Esophagus squamous epithelium (tissue), 5 donors: ENCODE measurements at places on chromosomes 7 and 10.

GRCh38 chr10:77463499-77463898 lies 174.1 kb downstream of the KCNMA1 start:
- DNase-seq, result no peak

DNA sequence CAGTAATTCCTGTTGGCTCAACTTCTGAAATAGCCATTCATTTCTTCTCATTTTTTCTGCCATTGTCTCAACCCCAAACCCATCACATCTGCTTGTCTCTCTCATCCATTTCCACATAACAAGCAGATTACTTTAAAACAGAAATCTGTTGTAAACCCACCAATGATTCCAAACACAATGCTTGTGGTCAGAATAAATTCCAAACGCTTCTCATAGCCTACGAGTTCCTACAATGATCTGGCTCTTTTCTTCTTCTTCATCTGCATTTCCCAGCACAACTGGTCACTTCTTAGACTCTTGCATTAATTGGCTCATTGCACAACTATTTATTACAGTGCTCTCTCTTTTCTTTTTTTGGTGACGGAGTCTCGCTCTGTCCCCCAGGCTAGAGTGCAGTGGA lies 364.1 kb downstream of the GATA3 start:
- no peak for DNase-seq

DNA sequence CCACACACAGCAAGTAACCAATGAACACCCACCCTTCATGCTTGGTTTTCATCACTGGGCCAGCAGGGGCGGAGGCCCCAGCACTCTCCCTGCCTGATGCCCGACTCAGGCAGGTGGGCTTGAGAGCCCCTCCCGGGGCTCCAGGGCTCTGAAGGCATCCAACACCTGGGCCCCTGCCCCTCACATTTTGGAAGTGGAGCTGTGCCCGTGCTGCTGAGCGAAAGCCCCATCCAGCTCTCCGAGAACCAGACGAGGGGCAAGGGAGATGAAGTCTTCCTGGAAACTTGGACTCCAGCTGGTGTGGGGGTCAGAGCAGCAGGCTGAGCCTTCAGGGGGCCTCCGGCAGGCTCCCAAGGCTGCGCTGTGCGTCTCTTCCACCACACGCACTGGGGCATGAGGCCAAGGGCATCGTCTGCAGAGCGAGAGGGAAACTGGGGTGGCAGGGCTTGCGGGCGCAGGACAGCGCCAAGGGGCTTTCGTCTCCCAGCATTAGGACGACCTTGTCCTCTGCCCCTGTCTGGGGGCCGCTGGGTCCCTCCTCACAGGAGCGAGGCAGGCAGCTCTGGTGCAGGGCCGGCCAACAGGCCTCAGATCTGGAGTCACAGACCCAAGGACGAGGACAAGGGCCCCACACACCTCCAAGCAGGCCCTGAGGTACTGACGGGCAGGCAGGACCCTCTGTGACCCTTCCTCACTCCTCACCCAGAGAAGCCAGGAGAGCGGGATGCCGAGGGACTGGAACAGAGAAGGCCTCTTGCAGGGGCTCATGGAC lies 108.3 kb upstream of the FAM20C start:
- no peak for DNase-seq

- DNase-seq, result no peak
These were observed 62.2 kb downstream of the XPNPEP1 start for GRCh38 chr10:109861081-109861480.

DNA sequence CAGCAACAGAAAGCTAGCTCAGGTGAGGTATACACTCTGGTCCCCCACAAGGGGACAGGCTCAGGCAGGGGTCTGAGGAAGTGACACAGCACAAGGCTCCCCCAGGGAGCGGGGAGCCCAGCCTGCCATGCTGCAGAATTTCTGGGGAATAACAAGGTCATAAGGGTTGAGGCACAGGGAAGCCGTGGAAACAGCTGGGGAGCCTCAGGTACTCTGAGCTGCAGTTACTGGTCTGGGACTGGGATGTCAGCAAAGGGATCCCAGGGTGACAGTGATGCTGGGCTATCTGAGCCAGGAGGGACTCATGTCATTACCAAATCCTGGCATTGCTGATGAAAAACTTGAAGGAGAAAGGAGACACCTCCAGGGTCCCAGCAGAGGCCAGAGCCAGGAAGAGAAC lies 64.4 kb upstream of the NANOS1 start:
- DNase-seq, result no peak

DNA sequence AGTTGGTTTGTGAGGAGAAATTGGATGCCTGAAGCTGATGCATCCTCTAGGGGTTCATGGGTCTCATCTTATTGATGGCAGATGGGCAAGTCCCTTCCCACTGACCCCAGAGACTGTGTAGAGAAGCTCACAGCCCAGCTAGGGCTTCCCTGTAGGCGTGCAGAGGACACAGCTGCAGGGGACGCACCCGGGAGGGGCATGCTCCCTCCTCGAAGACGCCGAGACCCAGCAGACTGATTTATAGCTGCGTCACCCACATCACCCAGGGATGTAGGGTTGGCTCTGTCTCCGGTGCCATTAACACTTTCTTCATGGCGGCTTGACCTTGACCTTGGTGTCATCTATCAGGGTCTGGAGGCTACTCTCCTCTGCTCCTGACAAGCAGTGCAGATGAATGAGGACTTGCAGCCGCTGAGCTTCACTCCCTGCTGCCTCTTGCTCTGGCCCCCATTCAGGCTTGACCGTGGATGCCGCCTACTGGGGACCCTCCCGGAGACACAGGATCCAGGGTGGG lies 549.7 kb downstream of the TCERG1L start:
- DNase-seq, result no peak

GRCh38 chr7:44757311-44757710 lies 8.7 kb downstream of the ZMIZ2 start:
- no peak for DNase-seq

GRCh38 chr7:490461-491291 lies 29.0 kb downstream of the PDGFA start:
- DNase-seq, result no peak

DNA sequence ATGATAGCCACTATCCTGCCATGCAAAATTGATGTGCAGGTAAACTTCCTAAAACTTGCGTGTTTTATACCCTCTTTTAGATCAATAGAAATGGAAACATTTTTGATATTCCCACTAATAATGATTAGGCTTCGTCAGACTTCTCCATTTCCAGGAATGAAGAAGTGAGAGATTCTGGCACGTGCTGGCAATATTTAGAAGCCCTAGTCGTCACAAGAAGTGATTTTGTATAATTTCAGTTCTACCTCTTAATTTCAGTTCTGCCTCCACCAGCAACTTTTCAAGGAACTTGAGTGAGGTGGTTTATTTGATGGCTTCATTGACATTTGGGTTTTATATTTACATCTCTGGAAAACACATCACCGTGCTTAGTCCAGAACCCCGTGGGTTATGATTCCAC lies 61.9 kb downstream of the MRC1 start:
- no peak for DNase-seq

DNA sequence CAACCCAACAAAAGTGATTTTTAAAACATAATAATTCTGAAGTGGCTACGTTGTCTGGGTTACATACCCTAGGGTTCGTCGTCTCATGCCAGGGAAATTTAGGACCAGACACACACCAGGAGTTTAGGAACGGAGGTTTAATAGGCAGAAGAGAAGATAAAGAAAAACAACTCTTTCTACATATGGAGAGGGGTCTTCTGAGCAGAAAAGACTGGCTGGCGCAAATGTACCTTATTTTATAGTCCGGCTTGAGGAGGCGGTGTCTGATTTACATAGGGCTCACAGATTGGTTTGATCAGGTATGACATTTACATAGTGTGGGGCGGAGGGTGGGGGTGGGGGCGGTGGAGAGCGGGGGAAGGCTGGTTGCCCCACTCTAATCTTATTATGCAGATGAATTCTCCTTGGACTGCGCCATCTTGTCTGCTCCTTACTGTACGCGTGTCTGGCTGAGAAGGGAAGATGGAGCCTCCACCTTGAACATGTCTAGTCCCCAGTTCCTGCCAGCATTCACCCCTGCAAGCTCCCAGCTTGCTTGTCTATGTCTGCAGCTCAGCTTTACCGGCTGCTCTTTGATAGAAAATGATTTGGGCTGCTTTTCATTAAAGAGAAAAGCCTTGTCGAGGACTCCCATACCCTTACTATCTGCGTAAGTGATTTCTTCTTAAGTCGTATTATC lies 98.7 kb downstream of the RALA start:
- no peak for DNase-seq

DNA sequence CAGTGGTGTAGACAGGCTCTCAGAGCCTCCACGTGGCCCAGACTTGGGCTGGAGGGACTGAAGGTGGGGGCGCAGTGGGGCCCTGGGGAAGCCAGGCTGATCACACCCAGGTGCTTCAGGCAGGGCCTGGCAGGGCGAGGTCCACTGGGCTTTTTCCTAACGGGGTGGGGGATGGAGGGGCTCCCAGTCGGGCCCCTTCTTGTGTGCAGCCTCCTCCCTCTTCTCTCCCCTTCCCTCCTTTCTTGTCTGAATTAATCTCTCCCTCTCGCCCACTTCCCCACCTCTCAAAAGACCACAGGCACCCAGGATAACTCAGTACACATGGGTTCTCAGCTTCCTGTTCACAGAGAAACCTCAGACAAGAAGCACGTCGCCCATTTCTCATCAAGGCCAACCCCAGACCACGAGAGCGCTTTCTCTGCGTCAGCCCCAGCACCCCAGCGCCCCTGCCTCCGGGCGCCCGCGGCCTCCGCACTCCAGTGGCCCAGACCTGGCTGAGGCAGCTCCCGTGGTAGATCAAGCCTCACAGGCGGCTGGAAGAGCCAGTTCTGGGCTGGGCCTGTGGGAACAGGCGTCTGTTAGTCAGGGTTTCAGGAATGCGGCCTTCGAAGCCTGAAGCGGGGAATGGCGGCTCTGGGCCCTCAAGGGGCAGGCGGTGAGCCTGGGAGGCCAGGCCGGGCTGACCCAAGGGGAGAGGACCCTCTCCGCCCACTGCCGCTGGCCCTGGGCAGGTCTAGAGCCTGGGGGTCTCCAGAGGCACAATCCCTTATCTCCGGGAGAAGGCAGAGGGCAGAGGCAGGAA lies 50.6 kb downstream of the PWWP2B start:
- DNase-seq, result no peak
